ENCODE measurements at places on chromosomes 16 and 17. TPM values are rescaled to one million over a fixed set of nuclear protein-coding genes. Genes with fewer than 3 reads are reported as not detected.
A peak's percentile ranks its signal among the peaks of the same experiment; 100 is the strongest.

Gene PIRT
- not detected for total RNA-seq

Gene MYOCD
- total RNA-seq, result 33.7 TPM

Gene KRTAP4-9
- total RNA-seq, result not detected

Gene TRIM16
- 35.1 TPM for total RNA-seq

Gene ENPP7
- not detected for total RNA-seq

Gene KRTAP4-1
- total RNA-seq, result not detected

Gene CSNK1D
- total RNA-seq, result 54.4 TPM

Gene KRT31
- total RNA-seq, result not detected

Gene SYT17
- 0.54 TPM for total RNA-seq

Gene TAC4
- not detected for total RNA-seq

- DNase-seq, result no peak
These were observed 73.4 kb upstream of the GSG1L start for GRCh38 chr16:28136751-28137434.

DNA sequence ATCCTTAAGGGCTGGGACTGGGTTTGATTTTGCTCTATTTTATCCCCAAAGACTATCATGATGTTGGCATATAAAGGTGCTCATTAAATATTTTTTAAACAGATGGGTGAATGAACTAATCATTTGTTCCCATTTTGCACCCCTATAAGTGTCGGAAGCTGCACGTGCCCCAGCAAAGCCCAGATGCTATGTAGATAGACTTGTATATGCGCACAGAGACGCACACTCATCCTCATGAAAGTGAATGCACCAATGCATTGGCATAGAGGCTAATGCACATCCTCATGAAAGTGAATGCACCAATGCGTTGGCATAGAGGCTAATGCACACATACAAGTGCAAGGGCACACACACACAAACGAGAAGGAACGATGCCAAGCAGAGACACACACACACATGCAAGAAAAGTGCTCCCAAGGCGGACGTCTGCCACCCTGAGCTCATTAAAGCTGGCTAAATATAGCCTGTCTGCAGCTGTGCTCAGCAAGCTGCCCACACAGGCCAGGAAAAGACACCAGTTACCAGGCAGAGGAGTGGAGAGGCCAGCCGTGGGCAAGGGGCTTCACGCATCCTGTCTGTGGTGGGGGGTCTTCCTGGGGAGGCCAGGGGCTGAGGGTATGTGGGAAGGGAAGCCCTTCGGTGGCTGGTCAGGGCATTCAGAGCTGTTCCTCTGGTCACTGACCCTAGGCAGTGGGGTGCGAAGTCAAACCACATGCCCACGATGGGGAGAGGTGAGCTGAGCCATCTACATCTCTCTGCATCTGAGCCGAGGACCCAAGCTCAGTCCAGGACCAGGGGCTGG lies 52.6 kb downstream of the PIMREG start:
- no peak for DNase-seq

DNA sequence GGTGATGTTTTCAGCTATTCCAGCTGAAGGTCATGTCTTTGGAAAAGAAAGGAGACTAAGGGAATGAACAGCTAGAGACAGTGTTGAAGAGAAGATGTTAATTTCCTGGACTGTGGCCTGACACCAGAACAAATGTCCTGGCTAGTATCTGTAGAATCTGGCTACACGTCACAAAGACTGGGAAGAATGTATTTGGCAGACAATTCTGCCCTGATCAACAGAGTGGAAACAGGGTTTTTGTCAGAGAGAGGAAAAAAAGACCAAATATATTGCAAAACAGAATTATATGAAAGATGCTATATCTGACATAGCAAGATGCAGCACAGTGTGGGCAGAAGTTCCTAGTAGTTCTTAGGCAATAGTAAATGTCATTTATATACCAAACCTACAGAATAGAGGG lies 17.0 kb upstream of the ANKFN1 start:
- DNase-seq, result no peak

GRCh38 chr16:81593481-81593880 lies 148.9 kb downstream of the CMIP start:
- no peak for DNase-seq

DNA sequence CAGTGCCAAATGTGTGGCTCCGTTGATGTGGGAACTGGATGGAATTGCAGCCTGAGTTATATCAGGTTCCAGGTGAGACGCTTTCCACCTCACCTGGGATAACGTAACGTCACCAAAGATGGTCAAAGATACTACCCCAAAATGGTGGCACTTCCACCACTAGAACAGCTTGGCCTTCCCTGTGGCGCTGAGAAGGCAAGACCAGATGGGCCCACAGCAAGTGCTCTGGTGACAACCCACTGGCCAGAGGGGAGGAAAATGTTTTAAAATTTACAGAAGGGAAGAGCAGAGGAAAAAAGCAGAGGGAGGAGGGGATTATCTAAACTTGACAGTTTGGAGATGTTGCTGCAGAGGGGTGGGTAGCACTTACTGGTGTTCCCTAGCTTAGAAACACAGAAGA lies 7.5 kb upstream of the ITGA2B start:
- DNase-seq, result no peak

DNA sequence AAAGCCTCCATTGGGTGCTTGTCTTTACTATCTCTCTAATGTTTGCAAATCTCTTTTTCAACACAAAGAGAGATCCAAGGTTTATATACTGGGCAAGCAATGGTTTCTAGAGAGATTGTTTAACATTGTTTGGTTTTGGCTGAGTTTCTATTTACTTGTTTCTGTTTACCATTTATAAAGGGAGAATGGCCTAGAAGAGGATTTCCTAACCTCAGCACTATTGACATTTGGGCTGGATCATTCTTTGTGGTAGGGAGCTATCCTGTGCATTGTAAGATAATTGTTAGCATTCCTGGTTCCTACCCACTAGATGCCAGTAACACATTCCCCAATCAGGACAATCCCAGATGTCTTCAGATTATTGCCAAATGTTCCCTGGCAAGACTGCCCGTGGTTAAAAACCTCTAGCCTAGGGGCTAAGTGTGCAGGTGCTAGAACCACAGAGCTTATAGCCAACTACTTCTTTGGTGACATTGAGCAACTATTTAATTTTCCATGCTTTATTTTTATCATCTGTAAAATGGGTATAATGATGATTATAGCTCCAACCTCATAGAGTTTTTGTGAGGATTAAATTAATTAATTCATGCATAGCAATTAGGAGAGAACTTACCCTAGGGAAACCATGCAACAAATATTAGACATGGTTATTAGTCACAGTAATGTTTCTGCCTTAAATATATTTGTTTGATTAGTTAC lies 413.9 kb upstream of the MAF start:
- DNase-seq, result no peak

GRCh38 chr16:83939266-83939855 lies 13.7 kb upstream of the OSGIN1 start:
- DNase-seq, result peak; percentile 44

DNA sequence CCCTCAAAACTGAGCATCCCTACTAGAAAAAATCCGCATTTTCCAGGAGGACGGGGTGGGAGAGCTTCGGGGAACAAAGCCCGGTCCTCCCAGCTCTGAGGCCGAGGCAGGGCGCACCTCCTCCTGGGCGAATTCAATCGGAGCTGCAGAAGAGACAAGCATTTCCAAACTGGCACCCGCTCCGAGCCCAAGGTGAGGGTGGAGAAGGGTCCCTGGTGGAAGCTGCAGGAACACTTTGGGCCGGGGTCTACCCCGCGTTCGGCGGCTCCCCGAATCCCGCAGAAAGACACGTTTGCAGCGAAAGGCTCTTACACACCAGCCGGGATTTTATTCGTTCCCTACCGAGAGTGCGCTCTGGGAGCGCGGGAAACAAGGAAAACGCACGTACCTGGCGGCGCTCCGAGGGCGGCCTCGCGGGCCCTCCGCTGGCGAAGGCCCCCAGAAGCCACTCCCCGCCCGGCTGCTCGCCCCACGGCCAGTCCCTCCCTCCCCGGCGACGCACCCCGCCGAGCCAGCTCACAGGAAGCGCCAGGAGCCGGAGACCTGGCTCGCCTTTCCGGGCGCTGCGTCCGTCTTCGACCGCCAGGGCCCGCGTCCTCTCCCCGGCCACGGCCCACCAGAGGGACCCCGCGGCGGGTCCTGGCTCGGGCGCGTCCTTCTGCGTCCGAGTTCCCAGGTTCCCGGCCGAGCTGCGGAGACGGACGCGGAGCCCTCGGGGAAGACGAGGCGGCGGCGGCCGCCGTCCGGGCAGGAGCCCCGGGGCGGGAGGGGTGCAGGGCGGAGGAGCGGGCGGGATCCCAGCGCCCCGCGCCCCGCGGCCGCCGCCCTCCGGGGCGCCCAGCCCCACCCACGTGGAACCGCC lies 49.8 kb upstream of the BAHCC1 start:
- DNase-seq, result peak; percentile 93
